ENCODE measurements at places on chromosomes 7 and 10.
A peak's percentile ranks its signal among the peaks of the same experiment; 100 is the strongest.

DNA sequence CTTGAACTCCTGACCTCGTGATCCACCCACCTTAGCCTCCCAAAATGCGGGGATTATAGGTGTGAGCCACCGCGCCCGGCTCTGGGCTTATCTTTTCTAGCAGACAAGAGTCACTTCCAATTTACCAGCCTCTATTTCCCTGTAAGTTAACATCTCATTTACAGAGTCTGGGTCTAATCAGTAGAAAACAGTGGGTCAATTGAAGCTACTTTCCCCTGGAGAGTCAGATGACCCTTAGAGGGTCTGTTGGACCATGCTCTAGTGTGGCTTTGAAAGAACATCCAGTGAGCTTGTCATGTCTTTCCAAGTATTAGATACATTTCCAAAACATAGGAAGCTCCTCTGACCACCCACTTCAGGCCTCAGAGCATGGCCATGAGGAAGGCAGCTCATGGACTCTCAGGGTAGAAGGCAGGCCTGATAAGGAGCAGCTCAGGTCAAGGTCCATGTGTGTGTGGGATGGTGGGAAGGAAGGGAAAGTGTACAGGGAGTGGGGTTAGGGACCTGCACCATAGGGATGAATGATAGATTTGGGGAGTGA, 27.6 kb upstream of the RBM20 start:
- no peak for DNase-seq

- DNase-seq = no peak
Measured at GRCh38 chr7:50207251-50207564, 97.3 kb upstream of the IKZF1 start.

GRCh38 chr10:31033147-31033546, 1.5 kb upstream of the ZNF438 start:
- no peak for DNase-seq

GRCh38 chr7:5766321-5766761, 15.1 kb downstream of the RNF216 start:
- no peak for DNase-seq

- DNase-seq = no peak
Measured at GRCh38 chr7:20199015-20199737, 18.0 kb downstream of the MACC1 start.

DNA sequence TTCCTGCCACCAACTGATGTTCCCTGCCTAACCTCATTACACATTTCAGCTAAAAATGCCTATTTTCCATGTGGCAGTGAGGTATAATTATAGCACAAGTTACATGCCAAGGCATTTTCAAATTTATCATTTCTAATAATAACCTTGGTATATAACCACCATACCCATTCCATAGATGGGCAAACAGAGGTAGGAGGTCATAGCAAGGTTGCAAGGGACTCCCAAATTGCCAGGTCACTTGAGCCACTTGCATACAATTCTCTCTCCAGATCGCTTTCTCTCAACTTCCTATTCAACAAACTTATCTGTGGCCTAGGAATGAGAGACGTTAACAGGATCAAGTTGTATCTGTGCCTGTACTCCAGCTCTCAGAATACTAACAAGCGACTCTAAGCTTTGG, 108.3 kb downstream of the ATXN7L1 start:
- no peak for DNase-seq

DNA sequence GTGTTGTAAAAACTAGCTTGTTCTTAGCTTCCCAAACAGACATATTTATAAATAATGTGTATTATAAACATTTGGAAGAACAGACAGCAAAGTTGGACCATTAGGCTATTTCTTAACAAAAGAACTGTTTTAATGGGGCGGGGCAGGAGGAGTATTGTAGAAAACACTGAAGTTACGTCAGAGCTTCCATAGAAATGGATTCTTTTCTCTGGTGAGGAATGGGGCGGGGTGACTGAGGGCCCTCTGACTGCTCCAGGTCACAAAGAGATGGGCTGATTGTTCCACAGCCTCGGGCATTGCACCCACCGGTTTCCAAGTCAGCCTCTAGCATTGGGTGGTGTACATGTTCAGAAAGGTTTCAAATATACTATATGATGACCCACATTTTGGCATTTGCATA, 36.8 kb upstream of the ADAM12 start:
- DNase-seq = no peak

DNA sequence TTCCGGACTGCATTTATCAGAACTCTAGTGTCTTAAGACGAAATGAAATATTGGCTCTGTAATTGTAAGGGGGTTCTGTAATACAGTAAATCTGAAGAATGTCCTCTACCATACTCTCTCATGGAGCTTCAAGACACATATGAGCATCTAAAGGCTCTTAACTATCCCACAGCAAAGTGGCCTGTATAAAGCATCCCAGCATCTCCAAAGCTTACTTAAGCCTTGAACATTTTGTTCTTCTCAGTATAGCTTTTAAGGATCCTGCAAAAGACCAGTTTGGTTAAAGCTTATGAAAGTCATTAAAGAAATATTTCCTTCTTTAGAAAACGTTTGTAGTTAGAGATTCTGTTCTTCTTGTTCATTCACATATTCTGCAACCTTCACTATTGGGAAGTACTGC, 75.1 kb downstream of the HGF start:
- no peak for DNase-seq

DNA sequence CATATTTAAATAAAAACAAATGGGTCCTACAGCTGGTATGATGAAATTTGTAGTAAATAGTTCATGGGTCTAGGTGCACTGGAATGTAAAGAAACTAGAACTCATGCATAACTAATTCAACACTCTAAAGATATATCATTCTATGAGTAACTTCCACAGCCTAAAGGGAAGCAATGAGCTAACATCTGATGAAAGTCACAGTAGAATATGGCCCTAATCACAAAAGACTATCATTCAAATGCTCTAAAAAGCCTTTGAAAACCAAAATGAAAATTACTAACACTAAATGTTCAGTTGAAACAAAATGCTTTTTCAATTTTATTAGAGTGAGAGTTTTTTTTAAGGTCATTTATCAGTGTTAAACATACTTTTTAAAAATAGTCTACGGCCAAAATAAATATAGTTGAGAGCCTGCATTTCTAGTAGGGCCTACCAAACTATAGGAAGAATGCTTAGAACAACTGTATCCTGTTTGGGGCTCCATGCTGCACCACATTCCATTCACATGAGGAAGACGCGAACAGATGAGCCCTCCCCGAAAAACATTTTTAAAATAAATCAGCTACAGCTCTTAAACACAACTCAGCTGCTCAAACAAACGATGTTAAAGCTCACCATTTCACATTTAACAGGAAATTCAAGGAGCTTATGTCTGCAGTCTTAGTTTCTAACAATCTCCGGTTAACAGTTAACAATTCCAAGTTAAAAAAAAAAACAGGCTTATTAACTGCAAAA, 134.5 kb downstream of the NRBF2 start:
- DNase-seq = peak; percentile 57

DNA sequence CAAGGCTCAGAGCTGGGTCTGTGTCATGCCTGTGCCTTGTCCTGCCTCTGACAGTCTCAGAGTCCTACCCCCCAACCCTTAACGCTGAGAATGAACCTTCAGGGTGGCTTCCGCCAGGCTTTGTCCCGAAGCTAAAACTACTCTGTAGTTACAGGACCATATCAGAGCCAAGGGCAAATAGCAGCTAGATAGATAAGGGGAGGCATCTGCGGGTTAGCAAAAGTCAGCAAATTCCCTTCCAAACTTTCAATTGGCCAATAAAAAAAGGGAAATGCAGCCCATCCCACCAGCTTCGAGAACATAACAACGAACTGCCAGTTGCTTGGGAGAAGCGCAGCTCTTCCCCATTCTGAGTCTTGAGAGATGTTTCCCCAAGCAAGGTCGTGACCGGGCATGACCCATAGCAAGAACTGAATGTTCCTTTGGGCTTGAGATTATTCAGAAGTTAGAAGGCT, 17.7 kb downstream of the CCL24 start:
- no peak for DNase-seq

- no peak for DNase-seq
Measured at GRCh38 chr10:89915021-89915420, 213.6 kb downstream of the KIF20B start.

DNA sequence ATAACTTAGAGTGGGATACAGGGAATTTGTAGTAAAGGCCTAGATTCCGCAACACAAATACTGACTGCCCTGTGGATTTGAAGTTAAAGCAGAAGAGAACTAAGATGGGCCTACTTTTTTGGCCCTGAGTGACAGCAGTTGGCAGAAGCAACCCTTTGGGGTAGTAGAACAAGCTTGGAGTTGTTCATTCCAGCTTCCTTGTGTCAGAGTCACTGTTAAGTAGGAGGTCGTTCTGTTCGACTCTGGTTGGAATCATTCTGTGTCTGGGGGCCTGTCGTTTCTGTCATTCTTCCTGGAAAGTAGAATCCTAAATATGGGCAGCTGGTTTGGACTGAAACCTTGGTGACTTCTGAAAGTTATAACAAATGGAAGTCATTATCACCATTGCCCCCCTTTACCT, 865.9 kb downstream of the LRMDA start:
- DNase-seq = no peak

- no peak for DNase-seq
Measured at GRCh38 chr10:6769704-6770417, 189.8 kb upstream of the PRKCQ start.

DNA sequence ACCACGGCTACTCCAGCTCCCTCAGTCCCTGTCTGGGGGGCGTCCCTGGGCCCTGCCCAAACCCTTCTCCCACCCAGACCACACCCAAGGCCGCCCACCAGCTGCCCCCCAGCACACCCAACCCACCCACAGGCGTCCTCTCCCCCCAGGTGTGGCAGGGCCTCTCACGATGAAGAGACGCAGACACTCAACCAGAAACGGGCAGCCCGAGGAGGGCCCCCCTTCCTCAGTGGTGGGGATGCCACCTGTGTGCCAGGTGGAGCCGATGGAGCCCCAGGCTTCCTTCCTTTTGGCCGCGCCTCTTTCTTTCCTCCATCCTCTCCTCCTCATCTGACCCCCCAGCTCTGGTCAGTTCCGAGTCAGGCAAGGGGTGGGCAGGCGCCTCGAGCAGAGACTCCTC, 28.7 kb downstream of the ADGRA1 start:
- DNase-seq = no peak

DNA sequence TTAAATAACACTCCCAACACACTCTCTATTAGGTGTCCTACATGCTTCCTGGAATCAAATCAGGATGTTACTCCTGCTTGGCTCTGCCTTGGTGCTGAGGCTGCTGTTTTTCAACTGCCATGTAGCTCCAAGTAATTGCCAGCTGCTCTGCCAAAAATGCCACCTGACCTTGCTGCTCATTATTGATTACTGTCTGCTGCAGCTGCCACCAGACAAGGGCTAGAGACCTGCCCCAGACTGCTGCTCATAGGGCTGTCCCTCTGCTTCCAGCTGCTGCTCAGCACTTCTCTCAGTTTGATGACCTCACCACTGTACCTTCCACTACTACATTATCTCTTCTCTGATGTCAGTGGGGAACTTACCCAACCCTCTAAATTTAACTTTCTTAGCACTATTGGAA, 102.5 kb downstream of the PCLO start:
- DNase-seq = no peak

- DNase-seq = no peak
Measured at GRCh38 chr7:56287429-56288138, 171.4 kb upstream of the NUPR2 start.

- no peak for DNase-seq
Measured at GRCh38 chr7:65269150-65269856, 104.4 kb upstream of the ZNF92 start.

DNA sequence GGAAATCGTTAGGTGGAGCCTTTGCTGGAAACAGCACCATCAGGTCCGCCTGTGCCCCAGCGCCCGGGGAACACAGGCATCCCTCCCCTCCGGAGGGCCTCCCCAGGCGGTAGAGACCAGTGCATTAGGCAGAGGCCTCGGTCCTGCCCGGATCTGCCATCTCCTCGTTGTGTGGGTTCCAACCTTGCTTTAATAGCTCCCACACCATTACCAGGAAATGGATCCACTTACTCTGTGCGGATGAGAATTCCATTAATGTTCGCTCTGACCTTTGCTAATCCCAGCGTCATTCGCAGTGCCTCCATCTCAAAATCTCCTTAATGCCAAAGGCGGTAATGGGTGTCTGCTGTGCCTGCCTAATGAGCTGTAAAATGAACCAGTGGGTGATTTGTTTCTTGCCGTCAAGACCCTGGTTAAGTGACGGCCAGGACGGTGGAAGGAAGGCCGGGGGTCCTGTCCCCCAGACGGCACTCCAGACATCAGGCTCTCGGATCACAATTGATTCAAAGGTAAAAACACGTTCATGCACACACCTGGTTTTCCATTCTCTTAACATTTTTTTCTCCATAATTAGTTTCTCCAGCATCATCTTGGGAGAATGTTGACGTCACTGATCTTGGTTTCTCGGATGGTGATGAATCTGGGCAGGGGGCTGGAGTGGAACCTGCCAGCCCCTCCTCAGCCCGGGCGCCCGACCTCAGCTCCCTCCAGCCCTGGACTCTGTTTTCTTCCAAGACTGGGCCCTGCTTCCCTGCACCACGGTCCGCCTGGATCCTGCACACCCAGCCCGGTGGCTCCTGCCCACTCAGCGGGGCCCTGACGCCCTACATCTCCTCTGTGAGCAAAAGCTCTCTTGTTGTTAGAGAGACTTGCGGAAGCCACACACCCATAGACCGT, 22.8 kb upstream of the FAM20C start:
- no peak for DNase-seq

GRCh38 chr7:151891182-151891581, 14.3 kb upstream of the PRKAG2 start:
- no peak for DNase-seq

All from putamen (tissue), 1 donor.